ENCODE measurements at places on chromosomes 4 and X. TPM values are rescaled to one million over a fixed set of nuclear protein-coding genes. Genes with fewer than 3 reads are reported as not detected.

Gene FGFRL1
- total RNA-seq, result 8.3 TPM

Gene ADD1
- 258 TPM for total RNA-seq

Gene TCEAL3
- 2.3 TPM for total RNA-seq

Gene TBC1D9
- total RNA-seq, result not detected

Gene TIGD2
- total RNA-seq, result 5.8 TPM

Gene NAP1L5
- total RNA-seq, result 3.3 TPM

Gene GABRA4
- not detected for total RNA-seq

Gene NLGN4X
- not detected for total RNA-seq

Gene VCX3B
- not detected for total RNA-seq

Gene PDGFC
- total RNA-seq, result not detected

Gene ASB12
- 0.17 TPM for total RNA-seq

Gene SULT1B1
- 6.7 TPM for total RNA-seq

Gene PNCK
- 0.43 TPM for total RNA-seq

Gene VSIG1
- 16.2 TPM for total RNA-seq

Gene MAGED4
- not detected for total RNA-seq

All from activated naive CD4-positive, alpha-beta T cell treated with anti-CD3 and anti-CD28 coated beads, Interleukin-2, amount 10 ng/mL, durations not matched to agents 5 hours and 36 hours (primary cell).